ENCODE measurements at places on chromosomes 6 and 20.

- peak; percentile 28 for DNase-seq
Observed at GRCh38 chr20:36599912-36600345, 5.7 kb upstream of the RAB5IF start.

DNA sequence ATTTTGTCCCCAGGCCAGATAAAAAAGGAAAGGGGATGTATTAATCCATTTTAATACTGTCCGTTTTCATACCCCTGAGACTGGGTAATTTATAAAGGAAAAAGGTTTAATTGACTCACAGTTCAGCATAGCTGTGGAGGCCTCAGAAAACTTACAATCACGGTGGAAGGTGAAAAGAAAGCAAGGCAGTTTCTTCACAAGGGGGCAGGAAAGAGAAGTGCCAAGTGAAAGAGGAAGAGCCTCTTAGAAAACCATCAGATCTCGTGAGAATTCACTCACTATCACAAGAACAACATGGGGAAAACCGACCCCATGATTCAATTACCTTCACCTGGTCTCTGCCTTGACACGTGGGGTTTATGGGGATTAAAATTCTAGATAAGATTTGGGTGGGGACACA lies 152.5 kb downstream of the IBTK start:
- DNase-seq = no peak

- DNase-seq = no peak
Observed at GRCh38 chr20:39766333-39766732, 804.2 kb downstream of the DHX35 start.

- no peak for DNase-seq
Observed at GRCh38 chr20:34791289-34792020, 34.0 kb downstream of the NCOA6 start.

- peak; percentile 39 for DNase-seq
Observed at GRCh38 chr6:1396952-1397868, 7.8 kb downstream of the FOXF2 start.

DNA sequence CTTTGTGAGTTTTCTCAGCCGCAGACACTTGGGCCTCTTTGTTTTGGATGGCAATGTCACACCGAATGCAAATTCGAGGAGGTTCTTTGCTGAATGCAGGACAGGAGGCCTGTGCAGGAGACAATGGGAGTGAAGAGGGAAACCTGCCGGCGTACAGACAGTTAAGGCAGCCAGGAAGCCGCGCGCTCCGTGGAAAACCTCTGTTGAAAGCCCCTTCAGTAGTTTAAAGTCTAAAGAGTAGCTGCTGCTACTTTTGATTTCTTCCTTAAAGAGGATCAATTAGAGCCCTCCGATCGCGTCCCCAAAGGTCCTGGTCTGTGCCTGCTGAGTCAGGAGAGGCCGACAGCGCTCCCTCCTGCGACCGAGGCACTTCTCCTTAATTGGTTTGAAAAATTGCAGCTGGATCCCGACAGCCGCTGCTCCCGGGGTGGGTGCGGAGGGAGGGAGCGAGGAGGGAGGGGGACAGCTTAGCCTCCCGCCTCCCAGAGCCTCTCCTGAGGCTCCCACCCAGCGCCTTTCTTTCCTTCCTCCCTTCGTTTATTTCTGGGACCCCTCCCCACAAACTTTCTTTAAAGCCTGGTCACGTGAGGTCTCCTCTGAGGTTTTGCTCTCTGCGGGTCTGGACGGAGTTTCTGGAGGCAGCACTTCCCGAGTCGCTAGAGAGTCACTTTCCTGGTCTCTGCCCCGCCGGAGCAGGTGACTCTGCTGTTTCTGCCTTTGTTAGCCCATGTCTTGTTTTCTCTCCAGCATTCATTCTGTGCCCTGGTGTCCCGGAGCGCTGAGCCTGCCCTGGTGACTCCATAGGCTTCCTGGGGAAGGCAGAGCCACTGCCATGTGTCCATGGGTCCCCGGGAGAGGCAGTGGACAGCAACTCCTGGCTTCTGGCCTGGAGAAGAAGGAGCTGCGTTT lies 22.3 kb upstream of the RPP40 start:
- no peak for DNase-seq

DNA sequence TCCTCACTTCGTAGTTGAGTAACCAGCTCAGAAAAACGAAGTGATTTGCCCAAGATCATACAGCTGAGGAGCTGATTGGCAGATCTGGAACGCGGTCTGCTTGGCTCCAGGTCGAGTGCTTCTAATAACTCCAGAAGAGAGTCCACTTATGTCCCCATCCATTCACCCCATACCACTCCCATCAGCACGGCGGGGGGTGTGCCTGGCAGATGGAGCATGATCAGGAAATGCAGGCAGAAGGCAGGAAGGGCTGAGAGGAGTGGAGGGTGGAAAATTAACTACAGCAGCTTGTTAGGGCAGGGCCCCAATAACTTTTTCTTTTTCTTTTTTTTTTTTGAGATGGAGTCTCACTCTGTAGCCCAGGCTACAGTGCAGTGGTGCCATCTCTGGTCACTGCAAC lies 15.0 kb downstream of the FITM2 start:
- DNase-seq = no peak

DNA sequence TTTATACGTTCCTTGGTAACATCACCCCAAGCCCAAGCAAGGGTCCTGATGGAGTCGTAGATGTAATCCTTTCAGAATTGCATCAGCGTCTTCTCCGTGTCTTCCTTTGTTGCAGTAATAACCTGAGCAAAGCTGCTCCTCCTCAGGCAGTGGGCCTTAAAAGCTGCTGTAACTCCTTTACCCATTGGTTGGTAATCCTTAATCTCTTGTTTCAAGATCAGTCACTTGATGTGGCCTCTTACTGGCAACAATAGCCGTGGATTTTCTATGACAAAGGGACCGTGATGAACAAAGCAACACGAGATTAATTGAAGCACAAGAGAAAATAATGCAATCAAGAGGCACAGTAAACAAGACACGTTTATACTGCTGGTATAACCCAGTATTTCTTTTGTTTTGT lies 44.6 kb downstream of the ALDH5A1 start:
- DNase-seq = no peak

- DNase-seq = peak; percentile 48
Observed at GRCh38 chr6:116314878-116315277, 35.1 kb upstream of the TSPYL1 start.

DNA sequence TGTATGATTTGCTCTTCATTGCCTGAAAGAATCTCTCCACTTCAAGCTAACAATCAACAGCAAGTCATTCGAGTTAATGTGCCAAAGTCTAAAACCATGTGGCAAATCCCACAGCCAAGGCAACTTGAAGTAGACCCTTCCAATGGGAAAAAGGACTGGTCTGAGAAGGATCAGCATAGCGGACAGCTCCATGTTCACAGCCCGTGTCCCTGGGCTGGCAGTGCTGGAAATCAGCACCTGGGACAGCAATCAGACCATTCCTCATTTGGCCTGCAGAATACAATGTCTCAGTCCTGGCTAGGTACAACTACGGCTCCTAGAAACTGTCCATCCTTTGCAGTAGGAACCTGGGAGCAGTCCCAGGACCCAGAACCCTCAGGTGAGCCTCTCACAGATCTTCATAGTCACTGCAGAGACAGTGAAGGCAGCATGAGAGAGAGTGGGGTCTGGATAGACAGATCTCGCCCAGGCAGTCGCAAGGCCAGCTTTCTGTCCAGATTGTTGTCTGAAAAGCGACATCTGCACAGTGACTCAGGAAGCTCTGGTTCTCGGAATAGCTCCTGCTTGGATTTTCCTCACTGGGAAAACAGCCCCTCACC lies 1.1 kb downstream of the GJA10 start:
- DNase-seq = no peak

DNA sequence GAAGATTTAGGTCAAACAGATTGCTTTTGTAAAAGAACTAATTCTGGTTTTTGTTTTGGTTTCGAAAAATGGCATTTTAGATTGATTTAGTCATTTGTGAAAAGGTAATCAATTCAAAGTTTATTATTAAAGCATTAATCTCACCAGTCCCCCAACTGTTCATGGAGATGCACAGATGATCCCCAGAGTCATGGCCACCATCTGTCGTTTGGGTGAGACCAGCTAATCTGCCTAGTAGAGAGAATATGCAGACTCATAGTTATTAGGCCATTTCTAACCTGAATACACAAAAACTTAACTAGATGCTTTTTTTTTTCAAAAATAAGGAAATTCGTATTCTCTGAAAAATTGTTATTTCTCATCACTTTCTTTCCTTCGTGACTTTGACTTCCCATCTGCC lies 58.1 kb downstream of the C6orf58 start:
- no peak for DNase-seq

DNA sequence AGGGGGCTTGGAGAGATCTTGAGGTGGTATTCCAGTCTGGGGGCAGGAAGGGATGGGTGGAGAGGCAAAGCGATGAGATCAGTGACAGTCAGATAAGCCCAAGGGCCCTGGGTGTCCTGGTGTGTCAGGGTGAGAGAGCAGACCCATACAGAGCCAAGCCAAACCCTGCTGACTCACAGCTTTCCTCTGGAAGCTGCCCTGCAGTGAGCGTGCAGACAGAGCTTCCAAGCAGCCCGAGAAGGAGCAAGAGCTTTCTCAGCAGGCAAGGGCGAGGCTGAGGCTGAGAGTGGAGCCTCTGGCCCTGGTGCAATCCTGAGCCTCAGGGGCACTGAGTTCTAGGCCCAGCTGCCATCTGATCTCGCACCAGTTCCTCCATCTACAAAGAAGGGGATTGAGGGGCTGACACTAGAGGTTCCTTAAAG lies 91.1 kb upstream of the HIVEP1 start:
- DNase-seq = no peak

GRCh38 chr6:3407840-3408239 lies 49.0 kb downstream of the SLC22A23 start:
- no peak for DNase-seq

DNA sequence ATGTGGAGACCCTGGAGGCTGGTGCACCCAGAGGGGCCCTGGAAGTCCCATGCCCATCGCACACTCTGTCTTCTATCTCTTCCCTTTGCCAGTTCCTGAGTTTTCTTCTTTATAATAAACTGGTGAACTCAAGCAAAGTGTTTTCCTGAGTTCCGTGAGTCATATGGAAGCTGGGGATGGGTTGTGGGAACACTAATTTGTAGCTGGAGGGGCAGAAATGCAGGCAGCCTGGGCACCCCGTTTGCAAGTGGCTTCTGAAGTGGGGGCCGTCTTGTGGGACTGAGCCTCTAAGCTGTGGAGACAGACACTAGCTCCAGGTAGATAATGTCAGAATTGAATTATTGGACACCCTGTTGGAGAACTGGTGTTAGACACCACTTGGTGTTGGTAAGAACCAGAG lies 3.2 kb upstream of the PPP1R3G start:
- no peak for DNase-seq

DNA sequence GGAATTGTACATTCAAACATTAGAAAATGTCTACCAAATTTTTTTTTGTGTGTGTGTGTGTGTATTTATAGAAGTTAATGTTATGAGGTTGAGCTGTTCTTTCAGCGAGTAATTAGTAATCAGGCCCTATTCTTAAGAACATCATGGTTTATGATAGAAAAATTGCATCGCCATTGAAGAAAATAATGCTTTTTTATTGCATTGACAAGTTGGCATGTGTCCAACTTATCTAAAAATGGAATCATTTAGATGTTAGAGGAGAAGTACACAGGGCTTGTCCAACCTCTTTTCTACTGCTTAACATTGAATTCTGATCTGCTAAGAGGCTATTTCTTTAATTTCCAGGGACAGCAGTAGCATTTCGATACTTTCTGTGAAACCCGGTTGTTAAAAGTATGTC lies 61.6 kb upstream of the ADGRG6 start:
- no peak for DNase-seq

DNA sequence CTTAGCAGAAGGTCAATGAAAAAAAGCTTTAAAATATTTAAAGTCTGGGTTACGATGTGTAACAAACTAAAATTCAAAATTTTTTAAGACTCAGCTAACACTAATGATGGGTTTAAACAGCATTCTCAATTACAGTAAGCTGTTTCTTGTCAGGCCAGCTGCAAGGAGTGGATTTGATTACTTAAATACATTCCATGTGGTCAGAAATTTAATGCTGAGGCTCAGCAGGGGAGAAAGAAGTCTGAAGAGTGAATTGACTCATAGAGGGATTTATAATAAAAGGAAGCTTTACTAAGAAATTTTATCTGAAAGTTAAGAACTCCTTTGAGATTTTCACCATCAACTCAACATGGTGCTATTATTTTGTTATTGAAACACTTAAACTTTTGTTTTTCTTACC lies 398.6 kb downstream of the KHDRBS2 start:
- no peak for DNase-seq

DNA sequence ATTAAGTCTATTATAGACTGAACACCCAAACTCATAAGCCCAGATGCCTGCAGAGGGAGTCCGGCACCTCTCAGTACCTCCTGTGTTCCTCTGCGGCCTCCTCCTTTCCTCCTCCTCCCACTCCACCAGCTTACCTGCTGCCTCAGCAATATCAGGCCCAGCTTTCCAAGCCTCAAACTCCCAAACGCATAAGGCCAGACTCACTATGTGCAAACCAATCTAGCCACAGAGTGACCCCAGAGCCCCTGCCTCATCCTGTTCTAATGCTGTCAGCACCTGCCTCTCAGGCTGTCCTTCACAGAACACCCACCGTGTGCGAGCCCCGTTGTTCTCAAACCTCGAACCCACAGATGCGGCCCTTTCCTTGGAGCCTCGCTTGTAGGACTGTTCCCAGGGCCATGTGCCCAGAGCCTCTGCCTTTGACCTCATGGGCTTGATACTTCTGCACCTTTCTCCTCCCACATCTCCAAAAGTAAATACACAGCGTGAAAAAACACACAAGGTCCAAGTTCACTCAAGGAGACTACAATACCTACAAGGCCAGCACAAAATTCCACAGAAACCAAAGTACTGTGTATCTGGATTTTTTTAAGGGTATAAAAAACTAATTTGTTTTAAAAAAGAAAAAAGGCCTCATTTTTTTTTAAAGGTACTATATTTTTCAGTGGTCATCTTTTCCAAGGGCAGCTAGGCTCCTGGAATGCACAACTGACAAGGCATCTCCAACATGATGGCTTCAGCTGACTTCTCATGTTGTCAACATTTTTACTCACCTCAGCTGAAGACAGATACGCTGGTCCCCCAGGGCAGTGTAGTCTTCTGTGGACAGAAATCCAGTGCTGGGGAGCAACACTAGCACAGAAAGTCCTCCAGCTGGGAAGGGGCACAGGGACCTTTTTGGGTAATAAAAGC lies 52.3 kb downstream of the ABHD12 start:
- no peak for DNase-seq

- DNase-seq = no peak
Observed at GRCh38 chr6:89368999-89369398, 16.5 kb upstream of the UBE2J1 start.

DNA sequence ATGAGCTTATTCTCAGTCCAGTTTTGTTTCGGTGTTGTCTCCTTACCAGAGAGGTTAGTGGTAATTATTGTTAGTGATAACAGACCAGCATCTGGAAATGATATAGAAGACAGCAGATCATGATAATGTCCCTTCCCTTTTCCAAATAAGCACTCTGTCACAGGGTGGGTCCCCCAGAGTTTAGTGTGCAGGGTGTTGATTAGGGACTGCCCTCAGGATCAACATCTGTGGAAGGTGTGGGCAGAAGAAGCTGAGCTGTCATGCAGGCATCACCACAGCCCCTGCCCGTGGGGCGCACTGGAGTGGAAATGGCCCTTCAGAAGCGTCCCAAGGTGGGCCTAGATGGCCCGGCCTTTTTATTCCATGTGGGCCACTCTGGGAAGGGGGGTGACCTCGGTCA lies 67.6 kb upstream of the DTNBP1 start:
- DNase-seq = no peak

- no peak for DNase-seq
Observed at GRCh38 chr6:89335164-89335563, 17.4 kb downstream of the UBE2J1 start.

GRCh38 chr6:54856129-54856528 lies 9.6 kb downstream of the FAM83B start:
- no peak for DNase-seq

GRCh38 chr6:26331218-26332073 lies 33.6 kb upstream of the BTN3A2 start:
- DNase-seq = peak; percentile 25

Measured in HL-60 (cell line).